BJ (cell line): ENCODE measurements at places on chromosomes 11 and 22.

GRCh38 chr11:46437122-46437689, 45.6 kb upstream of the CHRM4 start:
- DNase-seq, result no peak

GRCh38 chr11:61602775-61603569, 22.1 kb upstream of the SYT7 start:
- DNase-seq, result peak; percentile 83

DNA sequence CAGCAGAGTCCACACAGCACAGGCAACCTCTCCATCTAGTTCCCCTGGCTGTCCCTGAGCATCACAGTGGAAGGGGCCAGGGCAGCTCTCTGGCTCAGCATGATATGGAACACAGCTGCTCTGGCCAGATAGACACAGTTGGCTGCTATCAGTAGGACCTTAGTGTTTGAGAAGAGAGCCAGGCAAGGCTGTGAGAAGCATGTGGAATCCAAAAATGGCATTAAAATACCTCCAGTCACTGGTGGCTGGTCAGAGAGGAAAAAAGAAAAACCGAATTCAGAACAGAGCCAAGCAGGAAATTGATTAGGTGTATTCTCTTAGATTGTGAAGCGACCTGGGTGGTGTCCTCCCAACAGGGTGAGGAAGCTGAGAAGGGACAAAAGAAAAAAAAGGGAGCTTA, 27.9 kb downstream of the SERPINH1 start:
- DNase-seq, result no peak

- no peak for DNase-seq
Observed at GRCh38 chr11:124763156-124763947, 1.3 kb upstream of the ESAM start.

GRCh38 chr11:65262381-65262680, 569 bp downstream of the POLA2 start:
- no peak for DNase-seq

GRCh38 chr22:37095113-37095512, 14.4 kb downstream of the TMPRSS6 start:
- DNase-seq, result no peak

GRCh38 chr11:61367406-61367805, 5.2 kb downstream of the TMEM138 start:
- DNase-seq, result no peak

- DNase-seq, result no peak
Observed at GRCh38 chr22:22767876-22768602, 119.6 kb upstream of the IGLL5 start.

GRCh38 chr11:128625746-128626145, 38.4 kb upstream of the ETS1 start:
- DNase-seq, result no peak

DNA sequence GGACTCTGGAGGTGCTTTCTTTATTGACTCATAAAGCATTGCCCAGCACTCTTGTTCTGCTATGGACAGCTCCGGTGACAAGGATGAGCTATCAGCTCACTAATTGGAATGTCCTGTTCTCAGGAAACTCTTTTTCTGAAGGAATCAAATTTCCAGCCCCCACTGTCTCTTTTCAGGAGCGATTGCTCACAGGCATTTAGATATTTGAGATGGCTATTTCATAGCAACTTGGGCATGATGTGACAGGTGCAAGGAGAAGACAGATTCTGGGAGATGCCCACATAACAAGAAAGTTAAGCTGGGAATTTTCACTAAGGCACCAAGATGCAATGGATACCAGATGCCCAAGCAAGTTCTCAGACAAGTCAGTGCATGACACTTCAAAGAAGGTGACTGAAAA, 123.4 kb upstream of the CSNK2A3 start:
- DNase-seq, result no peak

- no peak for DNase-seq
Observed at GRCh38 chr11:83252941-83253340, 33.2 kb downstream of the CCDC90B start.

DNA sequence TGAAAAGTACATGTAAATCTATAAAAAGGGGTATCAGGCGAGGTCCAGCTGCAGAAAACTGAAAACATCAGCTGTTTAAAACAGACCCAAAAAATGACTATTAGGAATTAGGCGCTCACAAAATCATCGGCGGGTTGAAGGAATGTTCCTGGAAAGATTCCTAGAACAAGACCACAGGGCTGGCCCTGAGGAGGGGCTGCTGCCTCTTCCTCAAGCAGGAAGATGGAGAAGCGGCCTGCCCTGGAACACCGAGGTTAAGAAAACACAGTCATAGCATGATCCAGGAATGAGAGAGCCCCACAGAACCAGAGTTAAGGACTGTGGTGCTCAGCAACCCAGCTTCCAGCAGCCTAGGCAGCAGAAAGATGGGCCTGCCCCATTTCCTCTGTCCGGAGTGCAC, 78.4 kb downstream of the C11orf91 start:
- no peak for DNase-seq

DNA sequence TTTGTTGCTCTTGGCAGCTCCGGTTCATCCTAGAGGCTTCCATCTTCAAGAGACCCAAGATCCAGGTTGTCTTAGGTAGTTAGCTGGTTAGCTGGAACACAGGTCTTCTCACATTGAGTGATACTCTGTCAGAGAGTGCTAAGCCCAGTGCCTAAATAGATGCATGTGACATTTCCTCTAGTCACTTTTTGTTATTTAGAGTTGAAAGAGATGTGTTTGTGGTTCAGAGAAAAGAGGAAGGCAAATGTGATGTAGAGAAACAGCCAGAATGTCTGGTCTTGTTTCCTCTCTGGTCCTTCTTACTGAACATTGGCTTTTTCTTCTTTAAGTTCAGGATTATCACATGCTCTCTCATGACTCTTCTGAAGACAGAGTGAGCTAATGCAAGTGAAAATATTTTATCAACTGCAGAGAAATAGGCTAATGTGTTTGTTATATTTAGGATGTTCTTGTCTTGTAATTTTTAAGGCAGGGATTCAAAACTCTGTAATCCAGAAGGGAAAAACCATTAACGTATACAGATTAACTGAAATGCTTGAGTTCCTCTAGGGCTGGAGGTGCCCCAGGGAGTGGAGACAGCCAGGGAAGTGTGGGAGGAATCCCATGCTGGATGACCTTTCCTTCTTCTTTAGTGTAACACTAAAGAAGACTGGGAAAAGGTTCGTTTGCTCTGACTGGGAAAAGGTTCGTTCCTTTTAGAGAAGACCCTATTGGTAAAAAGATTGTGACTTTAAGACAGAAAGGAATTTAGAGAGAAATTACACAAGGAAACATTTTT, 75.4 kb downstream of the SWAP70 start:
- DNase-seq, result no peak

- no peak for DNase-seq
Observed at GRCh38 chr11:95057959-95058358, 8.7 kb downstream of the KDM4F start.

GRCh38 chr11:60301178-60301577, 20.7 kb downstream of the MS4A4A start:
- no peak for DNase-seq

- no peak for DNase-seq
Observed at GRCh38 chr11:126113012-126113411, 50.3 kb upstream of the CDON start.

GRCh38 chr11:65640483-65641296, 2.8 kb downstream of the SIPA1 start:
- no peak for DNase-seq

- no peak for DNase-seq
Observed at GRCh38 chr11:129144256-129144655, 47.9 kb downstream of the ARHGAP32 start.

GRCh38 chr22:20423906-20424551, 13.6 kb downstream of the SCARF2 start:
- no peak for DNase-seq
